Gastrocnemius medialis (tissue), 4 donors: ENCODE measurements at places on chromosomes 11 and 22. TPM values are rescaled to one million over a fixed set of nuclear protein-coding genes. Genes with fewer than 3 reads are reported as not detected.

DNA sequence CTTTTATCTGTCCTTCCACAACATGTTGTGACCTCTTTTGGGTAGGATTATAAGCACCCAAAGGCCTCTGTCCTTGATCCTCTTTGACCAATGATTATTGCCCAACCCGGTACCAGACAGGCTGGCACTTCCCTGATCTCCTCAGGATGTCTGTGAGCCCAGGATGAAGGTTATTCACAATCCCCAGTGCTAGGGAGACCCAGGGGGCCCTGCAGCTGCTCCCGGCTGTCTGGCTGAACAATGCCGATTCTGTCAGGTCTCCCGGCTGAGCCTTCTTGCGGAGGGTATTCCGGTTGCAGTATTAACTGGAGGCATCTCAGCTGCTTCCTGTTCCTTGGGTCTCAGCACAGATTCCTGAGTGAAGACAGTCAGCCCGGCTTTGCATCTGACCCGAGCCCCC is 71.2 kb upstream of the CDON start:
- H3K4me1 ChIP-seq, result no peaks in the 10 kb centered on the region
- DNase-seq, result no peak
- H3K27me3 ChIP-seq, result no peaks in the 10 kb centered on the region
- no peaks in the 10 kb centered on the region for H3K36me3 ChIP-seq
- no peak overlapping the region for H3K27ac ChIP-seq

- DNase-seq, result no peak
- peaks cover 4% of the 10 kb centered on the region for H3K4me1 ChIP-seq
- H3K27me3 ChIP-seq, result no peaks in the 10 kb centered on the region
- no peaks in the 10 kb centered on the region for H3K36me3 ChIP-seq
- H3K4me3 ChIP-seq, result no peak overlapping the region
- peak overlapping the region; percentile 61 for H3K27ac ChIP-seq
Observed at GRCh38 chr11:20474176-20474881, 86.8 kb downstream of the PRMT3 start.

- no peak overlapping the region for H3K4me3 ChIP-seq
- no peak overlapping the region for H3K27ac ChIP-seq
- H3K27me3 ChIP-seq, result no peaks in the 10 kb centered on the region
- H3K36me3 ChIP-seq, result no peaks in the 10 kb centered on the region
Observed at GRCh38 chr11:132821014-132821413, 711.3 kb downstream of the OPCML start.

DNA sequence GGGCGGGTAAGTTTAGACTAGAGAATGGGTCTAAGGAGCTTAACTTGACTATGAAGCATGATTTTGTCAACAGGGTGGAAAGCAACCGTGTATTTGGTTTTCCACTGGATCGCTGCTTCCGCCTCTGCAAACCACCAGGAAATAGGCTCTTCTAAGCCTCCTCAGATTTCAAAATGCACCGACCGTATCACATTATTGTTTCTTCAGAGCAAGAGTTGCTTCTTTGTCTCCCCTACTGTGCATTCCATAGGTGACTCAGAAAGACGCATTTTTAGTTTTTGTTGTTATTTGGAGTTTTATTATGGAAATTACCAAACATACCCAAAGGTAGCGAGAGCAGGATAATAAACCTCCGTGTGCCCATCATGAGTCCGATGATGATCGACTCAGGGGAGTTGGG is 64.3 kb upstream of the RASD2 start:
- no peaks in the 10 kb centered on the region for H3K27me3 ChIP-seq
- H3K4me1 ChIP-seq, result peaks cover 22% of the 10 kb centered on the region
- H3K36me3 ChIP-seq, result no peaks in the 10 kb centered on the region
- no peak overlapping the region for H3K27ac ChIP-seq

- H3K36me3 ChIP-seq, result no peaks in the 10 kb centered on the region
- no peaks in the 10 kb centered on the region for H3K27me3 ChIP-seq
- H3K27ac ChIP-seq, result peak overlapping the region; percentile 94
- H3K4me1 ChIP-seq, result peaks cover 32% of the 10 kb centered on the region
- peak overlapping the region; percentile 78 for H3K4me3 ChIP-seq
Observed at GRCh38 chr22:27798511-27799014, 3.0 kb downstream of the MN1 start.

The OR5P2 gene
- not detected for total RNA-seq

The HIRA gene
- 25.8 TPM for total RNA-seq
